ENCODE measurements at places on chromosomes 12 and 14. TPM values are rescaled to one million over a fixed set of nuclear protein-coding genes. Genes with fewer than 3 reads are reported as not detected.

The BDKRB1 gene
- 3.4 TPM for total RNA-seq

The PPP1R1A gene
- 1.5 TPM for total RNA-seq

The NRL gene
- total RNA-seq, result 13.5 TPM

The CYP46A1 gene
- total RNA-seq, result not detected

- DNase-seq, result no peak
These were observed 24.4 kb upstream of the DHRS4 start for GRCh38 chr14:23929136-23929535.

GRCh38 chr14:88872976-88873375, 48.5 kb downstream of the TTC8 start:
- DNase-seq, result no peak

GRCh38 chr12:111635524-111635923, 36.4 kb upstream of the ATXN2 start:
- DNase-seq, result no peak

DNA sequence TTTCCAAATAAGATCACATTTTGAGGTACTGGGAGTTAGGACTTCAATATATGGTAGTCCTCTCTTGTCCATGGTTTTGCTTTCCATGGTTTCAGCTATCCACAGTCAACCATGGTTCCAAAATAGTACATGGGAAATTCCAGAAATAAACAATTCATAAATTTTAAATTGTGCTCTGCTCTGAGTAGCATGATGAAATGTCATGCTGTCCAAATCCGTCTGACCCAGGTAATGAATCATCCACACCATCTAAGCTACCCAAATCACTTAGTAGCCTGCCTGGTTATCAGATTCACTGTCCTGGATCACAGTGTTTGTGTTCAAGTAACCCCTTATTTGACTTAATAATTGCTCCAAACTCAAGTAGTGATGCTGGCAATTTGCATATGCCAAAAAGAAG, 197.9 kb downstream of the TMTC3 start:
- DNase-seq, result no peak

DNA sequence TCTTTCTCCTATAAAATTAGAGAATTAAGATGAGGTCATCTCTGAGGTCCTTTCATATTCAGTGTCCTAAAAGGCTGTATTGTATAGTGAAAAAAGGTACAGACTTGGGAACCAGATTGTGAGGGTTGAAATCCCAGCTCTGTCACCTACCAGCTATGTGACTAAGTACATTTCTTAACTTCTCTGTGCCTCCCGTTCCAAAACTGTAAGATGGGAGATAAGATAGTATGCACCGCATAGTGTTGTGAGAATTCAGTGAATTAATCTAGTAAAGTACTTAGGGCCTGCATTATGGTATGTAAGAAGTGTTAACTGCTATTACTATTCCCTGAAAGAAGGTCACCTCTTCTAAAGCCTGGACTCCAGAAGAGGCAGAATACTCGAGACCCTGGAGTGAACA, 60.6 kb downstream of the GNG2 start:
- DNase-seq, result no peak

DNA sequence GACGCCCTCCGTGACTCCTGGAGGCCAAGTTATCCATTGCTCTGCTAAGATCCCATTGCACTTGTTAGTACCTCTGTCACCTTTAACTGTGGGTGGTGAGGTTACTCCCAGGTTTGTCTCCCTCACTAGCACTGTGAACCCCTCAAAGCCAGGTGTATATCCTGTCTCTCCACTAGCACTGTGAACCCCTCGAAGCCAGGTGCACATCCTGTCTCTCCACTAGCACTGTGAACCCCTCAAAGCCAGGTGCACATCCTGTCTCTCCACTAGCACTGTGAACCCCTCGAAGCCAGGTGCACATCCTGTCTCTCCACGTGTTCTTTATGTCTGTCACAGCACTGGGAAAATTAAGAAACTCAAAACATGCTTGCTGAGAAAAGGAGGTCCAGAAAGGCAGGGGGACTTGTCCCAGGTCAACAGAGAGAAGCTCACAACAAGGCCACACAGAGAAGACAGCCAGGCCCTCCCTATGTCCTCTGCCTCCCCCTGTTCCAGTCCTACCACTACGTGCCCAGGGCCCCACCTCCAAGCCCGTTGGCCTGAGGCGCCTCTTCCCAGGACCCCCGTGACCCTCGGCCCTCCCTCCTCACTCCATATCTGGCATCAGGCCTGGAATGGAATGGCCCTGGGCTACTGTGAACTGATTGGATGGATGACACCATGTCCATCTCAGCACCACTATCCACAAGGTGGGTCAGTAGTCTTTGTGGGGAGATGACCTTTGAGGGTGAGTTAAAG, 26.4 kb upstream of the FKBP4 start:
- no peak for DNase-seq

DNA sequence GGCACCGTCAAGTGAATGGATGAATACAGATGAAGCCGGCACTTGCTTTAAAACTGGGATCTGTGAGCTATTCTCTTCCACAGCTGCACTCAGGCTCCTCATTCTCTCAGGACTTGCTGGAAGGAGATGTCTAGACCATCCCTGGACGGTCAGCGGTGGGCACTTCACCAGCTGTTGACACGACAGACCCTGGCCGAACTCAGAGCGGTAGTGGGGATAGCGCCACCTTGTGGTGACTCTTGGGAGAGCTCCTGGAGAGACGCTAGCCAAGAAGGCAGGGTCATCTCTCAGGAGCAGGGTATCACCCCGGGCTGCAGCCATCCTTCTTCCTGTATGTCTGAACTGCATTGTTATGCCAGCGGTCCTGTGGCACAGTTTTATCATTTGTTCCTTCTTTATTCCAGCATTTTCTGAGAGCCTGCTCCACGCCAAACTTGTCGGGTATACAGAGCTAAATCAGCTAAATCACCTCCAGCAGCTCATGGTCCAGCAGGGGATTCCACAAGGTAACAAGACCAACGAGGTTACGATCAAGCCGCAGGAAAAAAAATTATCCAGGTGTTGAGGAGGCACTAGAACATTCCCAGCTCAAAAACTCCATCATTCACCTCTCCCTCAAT, 10.0 kb downstream of the WNT1 start:
- DNase-seq, result peak; percentile 63
